ENCODE measurements at places on chromosomes 11 and 22.
A peak's percentile ranks its signal among the peaks of the same experiment; 100 is the strongest.

DNA sequence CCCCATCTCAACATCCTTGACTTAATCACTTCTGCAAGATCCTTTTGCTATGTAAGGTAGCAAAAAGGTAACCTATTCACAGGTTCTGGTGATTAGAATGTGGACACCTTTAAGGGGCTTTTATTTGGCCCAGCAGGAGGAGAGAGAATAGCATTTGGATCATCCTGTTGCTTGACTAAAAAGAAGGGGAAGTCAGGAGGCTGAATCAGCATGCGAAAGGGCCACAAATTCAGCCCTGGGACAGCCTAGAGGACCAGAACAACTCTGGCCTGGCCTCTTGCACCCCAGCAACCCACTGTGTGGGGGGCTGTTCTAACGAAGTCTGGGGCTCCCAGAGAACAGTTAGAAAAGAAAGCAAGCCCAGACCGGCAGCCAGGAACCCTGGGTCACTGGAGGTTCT lies 3.2 kb upstream of the HMOX1 start:
- H3K27ac ChIP-seq = peak overlapping the region; percentile 81
- no peaks in the 10 kb centered on the region for H3K36me3 ChIP-seq
- no peaks in the 10 kb centered on the region for H3K27me3 ChIP-seq
- H3K4me3 ChIP-seq = no peak overlapping the region
- peaks cover 7% of the 10 kb centered on the region for H3K4me1 ChIP-seq

DNA sequence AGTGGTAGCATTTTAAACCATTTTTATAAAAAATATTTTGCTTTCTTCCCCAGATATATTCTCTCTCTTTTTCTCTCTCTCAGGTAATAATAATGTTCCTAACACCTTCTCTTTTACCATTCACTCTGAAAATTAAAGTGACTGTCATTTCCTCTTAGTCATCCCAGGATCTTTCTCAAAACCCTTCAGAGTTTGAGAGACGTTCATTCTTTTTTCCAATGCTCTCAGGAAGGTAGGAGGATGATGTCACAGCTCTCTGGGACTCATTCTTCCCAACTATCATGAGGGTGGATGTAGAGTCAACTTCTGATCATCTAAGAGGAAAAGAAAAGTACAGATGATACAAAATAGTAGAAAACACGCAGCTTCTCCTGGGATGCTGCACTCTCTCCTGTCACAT lies 60.2 kb upstream of the CRTAM start:
- no peaks in the 10 kb centered on the region for H3K27me3 ChIP-seq
- no peaks in the 10 kb centered on the region for H3K36me3 ChIP-seq
- no peaks in the 10 kb centered on the region for H3K4me1 ChIP-seq
- H3K27ac ChIP-seq = no peak overlapping the region
- no peak overlapping the region for H3K4me3 ChIP-seq

- no peak for DNase-seq
- no peaks in the 10 kb centered on the region for H3K4me1 ChIP-seq
- no peaks in the 10 kb centered on the region for H3K27me3 ChIP-seq
- H3K36me3 ChIP-seq = no peaks in the 10 kb centered on the region
These were observed 76.9 kb downstream of the MYO7A start for GRCh38 chr11:77204754-77205466.

GRCh38 chr22:49685686-49686085 lies 142.0 kb downstream of the BRD1 start:
- no peak overlapping the region for H3K4me3 ChIP-seq
- no peaks in the 10 kb centered on the region for H3K36me3 ChIP-seq
- no peak for DNase-seq
- no peaks in the 10 kb centered on the region for H3K27me3 ChIP-seq

DNA sequence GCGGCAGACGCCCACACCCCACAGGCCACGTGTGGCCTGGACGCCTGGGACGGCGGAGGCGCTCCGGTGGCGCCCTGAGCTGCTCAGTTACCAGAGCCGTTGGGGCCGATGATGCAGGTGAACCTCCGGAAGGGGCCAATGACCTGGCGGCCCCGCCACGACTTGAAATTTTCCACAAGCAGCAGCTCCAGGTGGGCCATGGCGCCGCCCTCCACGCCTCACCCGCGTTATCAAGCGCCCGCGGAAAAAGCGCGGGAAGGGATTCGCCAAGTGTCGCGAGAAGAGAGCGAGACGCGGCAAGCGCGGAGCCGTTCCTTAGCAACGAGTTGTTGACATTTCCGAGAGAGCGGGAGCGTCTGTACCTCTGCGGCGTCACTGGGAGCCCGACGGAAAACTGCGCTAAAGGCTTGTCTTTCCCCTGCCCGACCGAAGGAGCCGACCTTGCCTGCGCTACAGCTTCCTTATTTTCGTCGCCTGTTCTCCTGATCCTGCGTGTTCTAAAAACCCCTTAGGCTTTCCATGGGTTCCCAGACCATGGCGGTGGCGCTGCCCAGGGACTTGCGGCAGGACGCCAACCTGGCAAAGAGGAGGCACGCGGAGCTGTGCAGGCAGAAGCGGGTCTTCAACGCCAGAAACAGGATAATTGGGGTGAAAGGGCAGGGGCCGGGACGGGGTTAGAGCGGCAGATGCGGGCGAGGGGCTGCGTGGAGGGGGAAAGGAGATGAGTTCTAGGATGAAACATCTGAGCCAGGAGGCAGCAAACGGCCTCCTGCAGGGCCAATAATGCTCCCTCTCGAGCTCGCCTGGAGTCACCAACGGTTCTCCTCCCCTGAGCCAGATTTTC lies at the start of the genes RIBC2 and SMC1B:
RIBC2 (plus strand) TSS at position 326 of the 844 bp plus-strand sequence; CDS start at position 520, 194 bp downstream.
SMC1B (minus strand) TSS at position 232 of the 844 bp plus-strand sequence; CDS start at position 200, 32 bp downstream.
- no peaks in the 10 kb centered on the region for H3K27me3 ChIP-seq
- peak within 1 kb of the TSS; percentile 49 for H3K4me3 ChIP-seq
- H3K27ac ChIP-seq = no peak within 1 kb of the TSS

- no peaks in the 10 kb centered on the region for H3K27me3 ChIP-seq
- H3K4me1 ChIP-seq = no peaks in the 10 kb centered on the region
These were observed 153.0 kb upstream of the TIMP3 start for GRCh38 chr22:32648486-32648885.

DNA sequence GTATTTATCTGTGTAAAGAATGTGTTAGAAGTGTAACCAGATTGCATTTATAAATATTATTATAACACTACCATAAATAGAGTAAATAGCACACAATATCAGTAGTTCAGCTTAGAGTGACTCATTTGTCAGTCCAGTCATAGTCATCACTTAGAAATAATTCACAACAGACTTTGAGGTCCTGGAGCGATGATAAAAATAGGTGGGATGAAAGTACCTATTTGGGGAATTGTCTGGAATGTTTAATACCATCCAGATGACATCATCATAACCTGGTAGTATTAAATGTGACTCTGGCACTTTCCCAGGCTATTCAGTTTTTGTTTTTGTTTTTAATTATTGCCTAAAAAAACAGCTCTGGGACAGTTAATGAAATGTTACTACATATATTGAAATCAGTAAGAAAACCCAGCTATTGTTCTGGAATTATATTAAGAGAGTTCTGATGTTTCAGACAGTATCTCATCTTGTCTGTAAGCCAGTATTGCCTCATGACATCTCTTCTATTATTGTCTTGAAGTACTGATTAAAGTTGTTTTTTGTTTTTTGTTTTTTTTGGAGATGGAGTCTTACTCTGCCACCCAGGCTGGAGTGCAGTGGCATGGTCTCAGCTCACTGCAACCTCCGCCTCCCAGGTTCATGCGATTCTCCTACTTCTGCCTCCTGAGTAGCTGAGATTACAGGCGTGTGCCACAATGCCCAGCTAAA lies 74.8 kb downstream of the SIK2 start:
- no peaks in the 10 kb centered on the region for H3K4me1 ChIP-seq
- H3K36me3 ChIP-seq = no peaks in the 10 kb centered on the region
- H3K4me3 ChIP-seq = no peak overlapping the region
- H3K27me3 ChIP-seq = no peaks in the 10 kb centered on the region

GRCh38 chr11:100817620-100818019 lies 130.5 kb downstream of the ARHGAP42 start:
- no peak overlapping the region for H3K4me3 ChIP-seq
- no peak overlapping the region for H3K27ac ChIP-seq
- no peaks in the 10 kb centered on the region for H3K27me3 ChIP-seq
- H3K36me3 ChIP-seq = no peaks in the 10 kb centered on the region
- DNase-seq = no peak
- H3K4me1 ChIP-seq = no peaks in the 10 kb centered on the region

DNA sequence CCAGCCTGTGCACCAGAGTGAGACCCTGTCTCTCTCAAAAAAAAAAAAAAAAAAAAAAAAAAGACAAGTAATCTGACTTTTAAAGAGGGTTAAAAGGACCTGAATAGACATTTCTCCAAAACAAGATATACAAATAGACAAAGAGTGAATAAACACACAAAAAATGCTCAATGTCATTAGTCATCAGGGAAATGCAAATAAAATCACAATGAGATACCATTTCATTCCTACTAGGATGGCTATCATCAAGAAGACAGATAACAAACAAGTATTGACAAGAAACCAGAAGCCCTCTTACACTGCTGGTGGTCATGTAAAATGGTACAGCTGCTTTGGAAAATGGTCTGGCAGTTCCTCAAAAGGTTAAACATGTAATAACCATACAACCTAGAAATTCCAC lies 4.1 kb downstream of the RIC3 start:
- H3K27ac ChIP-seq = no peak overlapping the region
- H3K36me3 ChIP-seq = no peaks in the 10 kb centered on the region
- no peak for DNase-seq
- no peaks in the 10 kb centered on the region for H3K4me1 ChIP-seq
- no peak overlapping the region for H3K4me3 ChIP-seq

DNA sequence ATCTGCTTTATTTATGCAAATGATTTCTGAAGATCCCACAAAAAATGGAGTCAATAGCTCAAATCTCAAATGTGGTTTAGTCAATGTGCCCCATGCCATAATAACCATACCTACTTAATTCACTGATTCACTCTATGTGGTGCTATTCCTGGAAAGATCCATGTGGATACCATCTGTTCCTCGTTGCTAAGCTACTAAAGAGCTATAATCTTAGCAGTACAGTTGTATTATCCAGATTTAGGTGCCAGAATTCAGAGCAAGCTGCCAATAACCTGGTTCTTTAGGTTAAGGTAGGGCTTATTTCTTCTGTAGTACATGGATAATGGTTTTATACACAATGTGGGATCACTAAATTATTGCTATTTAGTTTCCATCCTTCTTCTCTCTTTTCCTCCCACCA lies 974.7 kb upstream of the CCDC90B start:
- no peaks in the 10 kb centered on the region for H3K36me3 ChIP-seq
- no peak overlapping the region for H3K27ac ChIP-seq
- no peak for DNase-seq
- no peaks in the 10 kb centered on the region for H3K4me1 ChIP-seq

GRCh38 chr11:113928311-113928710 lies 23.7 kb downstream of the HTR3B start:
- H3K4me1 ChIP-seq = no peaks in the 10 kb centered on the region
- H3K36me3 ChIP-seq = no peaks in the 10 kb centered on the region
- no peak overlapping the region for H3K27ac ChIP-seq
- no peaks in the 10 kb centered on the region for H3K27me3 ChIP-seq

- H3K4me1 ChIP-seq = no peaks in the 10 kb centered on the region
- no peaks in the 10 kb centered on the region for H3K36me3 ChIP-seq
- H3K27me3 ChIP-seq = no peaks in the 10 kb centered on the region
- H3K27ac ChIP-seq = no peak overlapping the region
- no peak for DNase-seq
These were observed 74.4 kb downstream of the NFAM1 start for GRCh38 chr22:42357634-42358296.

DNA sequence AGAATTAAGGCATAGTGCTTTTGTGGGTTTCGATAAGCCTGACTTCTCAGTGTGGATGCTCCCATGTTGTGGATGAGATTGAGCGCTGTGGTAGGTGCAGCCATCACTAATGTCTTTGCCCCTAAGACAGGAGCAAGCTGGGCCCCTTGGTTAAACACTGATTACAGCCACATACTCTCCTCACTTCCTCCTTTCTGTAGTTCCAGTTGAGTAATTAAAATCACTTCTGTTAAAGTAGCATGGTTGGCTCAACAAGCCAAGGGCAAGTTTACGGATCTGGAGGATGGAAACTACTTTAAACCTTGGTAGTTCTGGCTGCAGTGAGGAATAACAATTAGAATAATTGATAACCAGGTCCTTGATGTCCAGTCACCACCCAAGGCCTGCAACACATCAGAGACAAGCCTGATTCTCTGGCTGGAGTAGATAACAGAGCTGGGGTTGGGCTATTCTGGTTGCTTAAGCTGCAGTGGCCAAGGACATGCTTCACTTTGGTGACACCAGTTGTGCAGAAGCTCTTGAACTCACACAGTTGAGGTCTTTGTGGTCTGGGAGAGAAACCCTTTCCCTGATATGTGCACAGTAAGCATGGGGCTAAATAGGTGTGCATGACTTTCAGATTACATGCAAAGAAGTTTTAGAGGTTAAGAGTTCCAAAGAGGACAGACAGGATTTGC lies 81.3 kb downstream of the KIRREL3 start:
- no peaks in the 10 kb centered on the region for H3K36me3 ChIP-seq
- H3K27me3 ChIP-seq = no peaks in the 10 kb centered on the region
- no peak overlapping the region for H3K4me3 ChIP-seq
- H3K27ac ChIP-seq = no peak overlapping the region

Data from Peyer's patch (tissue), 4 donors.